ENCODE measurements at places on chromosomes 3 and 15. TPM values are rescaled to one million over a fixed set of nuclear protein-coding genes. Genes with fewer than 3 reads are reported as not detected.

DNA sequence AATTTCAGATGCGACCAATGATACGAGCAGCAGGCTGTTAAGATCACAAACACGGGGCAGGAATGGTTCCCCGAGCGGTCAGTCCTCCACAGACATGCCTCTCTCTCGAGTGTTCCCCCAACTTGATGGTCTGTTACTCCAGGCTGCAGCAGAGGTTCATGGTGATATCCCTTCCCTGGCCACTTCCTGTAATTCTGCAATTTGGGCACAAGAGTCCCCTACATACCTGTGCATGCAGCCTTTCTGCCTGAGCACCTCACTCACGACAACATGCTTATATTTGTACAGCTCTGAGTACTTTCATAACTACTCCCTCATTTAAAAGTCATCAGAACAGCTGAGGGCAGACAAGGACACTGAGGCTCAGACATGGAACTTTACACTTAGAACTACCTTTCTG is 408.1 kb upstream of the NR2F2 start:
- DNase-seq: peak; percentile 26

The AMIGO3 gene
- total RNA-seq: not detected

DNA sequence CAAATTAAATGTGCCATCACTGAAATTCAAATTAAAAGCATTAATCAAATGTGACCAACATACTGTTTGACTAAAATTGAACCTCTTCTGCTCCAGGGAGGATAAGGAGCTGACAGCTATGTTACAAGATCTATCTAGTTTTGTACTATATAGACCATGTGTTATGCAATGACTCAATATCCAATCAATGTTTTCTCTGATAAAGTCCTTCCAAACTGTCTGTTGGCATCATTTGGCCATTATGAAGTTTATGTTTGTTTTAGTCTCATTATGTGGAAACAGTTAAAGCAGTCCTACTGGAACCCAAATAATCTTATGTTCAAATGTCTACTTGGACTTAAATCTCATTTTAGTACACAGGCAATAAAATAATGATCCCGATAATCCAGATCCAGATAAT is 267.0 kb upstream of the THBS1 start:
- DNase-seq: no peak

DNA sequence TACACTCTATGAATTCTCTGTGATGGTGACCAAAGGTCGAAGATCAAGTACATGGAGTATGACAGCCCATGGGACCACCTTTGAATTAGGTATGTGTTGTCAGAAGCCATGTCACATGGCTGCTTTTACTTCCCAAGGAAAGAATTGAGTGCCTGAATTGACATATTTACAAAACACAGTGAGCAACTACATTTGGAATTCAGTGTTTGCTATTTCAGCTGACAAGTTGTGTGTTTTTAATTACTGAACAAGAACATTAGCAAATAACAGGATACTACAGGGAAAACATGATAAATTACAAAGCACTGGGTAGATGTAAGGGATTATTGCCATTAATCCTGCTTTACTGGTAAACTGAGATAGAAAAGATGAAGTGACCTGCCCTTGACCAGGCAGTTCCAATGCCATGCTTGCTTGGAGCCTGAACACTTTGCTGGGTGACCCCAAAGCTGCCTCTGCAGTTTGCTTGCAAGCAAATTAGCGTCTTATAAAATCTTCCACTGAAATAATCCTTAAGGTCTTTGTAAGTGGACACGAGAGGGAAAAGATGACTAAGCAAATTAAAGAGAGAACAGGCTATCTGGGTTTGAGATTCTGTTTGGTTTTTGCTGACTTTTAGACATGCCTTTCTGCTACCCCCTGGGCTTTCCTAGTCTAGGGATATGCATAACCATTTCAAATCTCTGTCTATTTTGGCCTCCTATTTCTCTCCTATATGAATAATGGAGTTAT is 98.2 kb downstream of the HCN4 start:
- no peak for DNase-seq

DNA sequence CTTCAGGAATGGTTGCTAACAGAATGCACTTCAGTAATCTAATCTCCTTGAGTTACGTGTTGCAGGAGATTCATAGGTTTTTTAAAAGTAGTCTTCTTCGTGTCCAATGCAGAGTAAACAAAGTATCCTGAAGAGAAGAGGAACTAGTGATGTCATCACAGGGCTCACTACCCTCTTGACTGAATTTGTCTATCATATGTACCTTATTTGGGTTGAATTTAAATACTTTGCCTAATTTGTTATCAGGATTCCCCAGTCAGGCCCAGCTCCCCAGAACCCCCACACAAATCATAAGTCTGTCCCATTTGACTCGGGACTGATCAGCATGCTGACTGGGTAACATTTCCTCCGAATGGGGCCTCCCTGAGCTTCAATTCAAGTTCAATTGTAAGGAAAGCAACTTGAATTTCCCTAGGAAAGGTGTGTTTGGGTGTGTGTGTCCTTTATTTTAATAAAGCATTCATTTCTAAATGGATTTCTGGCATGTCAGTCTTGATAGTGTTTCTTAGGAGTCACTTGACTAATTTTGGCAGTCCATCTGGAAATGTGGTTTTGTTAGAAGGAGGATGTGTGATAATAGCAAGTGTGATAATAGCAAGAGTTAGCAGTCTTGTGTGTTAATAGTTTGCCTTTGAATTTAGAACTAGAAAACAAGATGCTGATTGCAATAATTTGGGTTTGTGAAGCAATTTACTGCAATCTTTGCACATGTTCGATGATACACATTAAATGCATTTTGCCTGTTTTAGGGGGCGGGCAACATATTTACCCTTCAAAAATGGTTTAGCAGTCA is 21.9 kb downstream of the OXNAD1 start:
- DNase-seq: no peak

DNA sequence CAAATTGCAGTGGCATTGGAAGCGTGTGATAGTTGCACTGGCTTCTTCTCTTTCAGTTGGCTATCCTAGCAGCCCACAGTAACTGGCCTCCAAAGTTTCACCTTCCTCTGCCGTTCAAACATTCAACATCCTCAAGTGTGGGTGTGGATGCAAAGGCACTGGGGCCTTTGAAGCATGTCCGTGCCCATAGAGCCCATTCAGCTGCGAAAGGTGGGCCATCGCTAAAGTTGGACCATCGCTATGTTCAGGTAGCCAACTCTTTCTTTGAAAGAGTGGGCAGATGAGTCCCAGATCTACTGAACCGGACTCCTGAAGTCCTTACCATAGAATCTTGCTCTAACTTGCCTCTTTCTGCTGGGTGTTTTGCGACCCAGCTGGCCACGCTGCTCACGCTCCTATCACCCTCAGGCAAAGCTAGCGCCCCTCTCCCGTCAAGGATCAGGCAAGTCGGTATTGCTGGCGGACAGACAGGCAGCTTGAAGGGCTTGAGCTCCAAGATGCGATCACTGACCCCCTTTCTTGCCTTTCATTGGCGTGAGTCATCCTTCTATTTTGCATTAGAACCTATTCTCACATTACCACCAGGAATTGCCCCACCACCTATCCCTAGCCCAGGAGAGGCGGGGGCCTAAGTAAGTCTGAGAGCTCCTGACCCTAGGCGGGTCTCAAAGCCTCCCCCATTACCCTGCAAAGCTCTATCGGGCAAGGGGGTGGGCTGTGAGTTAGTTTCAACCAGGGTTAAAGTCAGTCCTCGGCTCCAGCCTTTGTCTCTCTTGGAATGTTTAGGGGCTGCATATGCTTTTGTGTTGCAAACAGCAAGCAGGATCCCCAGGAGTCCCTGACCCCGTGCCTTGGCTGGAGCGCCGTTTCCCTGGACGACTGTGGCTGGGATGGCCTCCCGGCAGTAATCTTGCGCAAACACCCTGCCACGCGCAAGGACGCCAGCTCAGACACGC is 28.7 kb downstream of the ZIC4 start:
- DNase-seq: no peak

DNA sequence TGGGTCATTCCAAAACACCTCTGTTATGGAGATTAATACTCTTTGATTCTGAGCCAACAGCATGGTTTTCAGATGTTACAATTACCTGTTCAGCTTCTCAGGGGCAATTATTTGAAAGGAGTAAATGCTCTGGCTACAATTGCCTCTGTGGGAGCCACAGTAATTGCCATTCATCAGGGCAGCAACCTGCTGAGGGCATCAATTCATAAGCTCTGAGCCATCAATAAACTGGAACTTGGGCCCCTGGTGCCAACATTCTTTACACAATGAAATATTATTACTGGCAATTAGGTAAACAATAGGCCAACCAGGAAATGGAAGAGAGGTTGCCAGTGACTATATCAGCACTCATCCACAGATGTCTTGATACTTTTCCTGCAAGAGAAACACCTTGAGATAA is 660.8 kb downstream of the MECOM start:
- peak; percentile 59 for DNase-seq

The INKA1 gene
- total RNA-seq: 19.5 TPM

The CSPG5 gene
- 0.26 TPM for total RNA-seq

DNA sequence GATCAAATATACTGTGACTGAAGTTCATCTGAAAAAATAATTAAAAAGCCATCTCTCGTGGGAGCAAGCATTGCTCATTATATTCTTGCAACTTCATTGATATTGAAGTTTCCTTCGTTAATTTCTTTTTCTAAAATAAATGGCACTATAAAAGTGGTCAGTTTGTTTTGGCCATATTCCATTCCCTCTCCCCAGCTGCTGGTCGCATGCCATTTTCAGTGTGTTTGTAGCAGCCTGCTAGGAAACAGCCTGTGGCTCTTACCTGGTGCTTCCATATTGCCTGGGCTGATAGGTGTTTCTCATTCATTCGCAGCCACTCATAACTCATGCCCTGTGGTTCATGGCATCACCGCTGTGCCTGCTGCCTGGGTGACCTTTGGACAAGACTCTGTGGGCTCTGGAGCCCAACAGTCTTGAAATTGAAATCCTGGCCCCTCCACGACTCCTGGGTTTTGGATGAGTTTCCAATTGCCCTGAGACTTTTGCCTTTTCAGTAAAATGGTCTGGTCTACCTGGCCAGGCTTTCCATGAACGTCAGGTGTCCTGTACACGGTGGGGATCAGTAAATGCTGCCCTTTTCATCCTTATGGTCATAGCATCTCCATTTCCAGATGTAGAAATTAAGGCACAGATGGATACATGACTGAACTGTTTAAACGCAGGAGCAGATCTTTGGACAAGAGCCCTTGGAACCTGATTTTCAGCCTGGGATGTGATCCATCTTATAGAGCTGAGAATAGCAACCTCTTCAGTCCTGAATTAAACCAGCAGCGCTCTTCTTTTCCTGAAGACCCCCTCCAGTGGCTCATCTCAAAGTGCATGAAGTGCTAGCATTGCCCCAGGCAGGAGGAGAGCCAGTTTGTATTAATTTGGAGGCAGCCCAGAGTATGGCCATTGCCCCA is 69.4 kb downstream of the SLCO3A1 start:
- DNase-seq: no peak

- peak; percentile 26 for DNase-seq
Observed at GRCh38 chr15:78018445-78018844, 59.1 kb downstream of the TBC1D2B start.

DNA sequence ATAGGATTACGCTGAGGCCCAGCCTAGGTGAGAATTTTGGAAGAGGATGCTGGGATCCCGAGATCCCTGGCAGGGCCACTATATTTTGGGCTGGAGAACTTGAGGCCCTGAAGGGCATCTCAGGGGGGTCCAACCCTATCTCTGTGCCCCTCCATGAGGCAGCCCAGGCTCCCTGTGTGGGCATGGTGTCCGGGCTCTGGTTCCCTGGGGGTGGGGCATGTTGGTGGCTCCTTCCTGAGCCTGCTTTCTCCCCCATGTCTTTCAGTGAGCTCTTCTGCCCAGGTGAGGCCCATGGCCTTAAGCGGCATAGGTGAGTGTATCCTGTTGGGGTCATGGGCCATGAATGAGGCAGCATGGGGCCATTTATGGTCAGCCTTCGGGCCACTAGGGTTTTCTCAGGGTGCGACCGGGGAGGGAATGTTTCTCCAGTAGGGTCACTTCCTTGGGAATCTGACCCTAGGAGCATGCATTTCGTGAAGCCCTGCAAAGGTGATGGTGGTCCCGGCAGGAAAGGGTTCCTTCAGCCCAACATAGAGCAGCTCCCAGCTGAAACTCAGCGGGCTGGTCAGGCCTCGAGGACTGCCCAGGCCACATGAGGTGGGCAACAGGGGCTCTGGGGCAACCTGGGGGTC is 191.3 kb downstream of the UBE3A start:
- no peak for DNase-seq

GRCh38 chr3:113287111-113287802 is 75.9 kb downstream of the BOC start:
- DNase-seq: peak; percentile 81

- DNase-seq: peak; percentile 12
Observed at GRCh38 chr3:172449466-172450149, 1.4 kb upstream of the GHSR start.

The ABHD5 gene
- 34.2 TPM for total RNA-seq

The CXCR6 gene
- not detected for total RNA-seq

The TEX55 gene
- not detected for total RNA-seq

GRCh38 chr3:108124337-108125152 is 33.7 kb upstream of the CD47 start:
- no peak for DNase-seq

The DIPK2A gene
- total RNA-seq: 35.5 TPM

- DNase-seq: no peak
Observed at GRCh38 chr3:49110780-49111179, 6.2 kb upstream of the QARS1 start.

- DNase-seq: no peak
Observed at GRCh38 chr3:189272500-189273119, 100.8 kb downstream of the TPRG1 start.

- DNase-seq: peak; percentile 51
Observed at GRCh38 chr3:65901226-65901625, 137.5 kb downstream of the MAGI1 start.

DNA sequence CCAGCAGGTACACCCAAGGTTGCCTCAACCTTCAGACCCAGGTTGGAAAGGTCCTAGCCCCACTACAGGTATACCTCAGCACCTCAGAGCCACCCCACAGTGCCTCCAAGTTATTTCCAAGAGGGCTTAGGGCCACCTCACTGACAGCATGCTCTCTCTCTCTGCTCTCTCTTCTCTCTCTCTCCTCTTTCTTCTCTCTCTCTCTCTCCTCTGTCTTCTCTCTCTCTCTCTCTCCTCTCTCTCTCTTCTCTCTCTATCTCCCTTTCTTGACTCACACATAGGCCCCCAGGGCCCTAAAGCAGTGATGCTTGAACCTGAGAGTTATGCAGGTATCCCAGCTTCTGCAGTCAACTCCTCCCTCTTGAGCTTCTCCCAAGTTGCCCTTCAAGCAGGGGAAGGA is 4.2 kb downstream of the CAV3 start:
- no peak for DNase-seq

The GRIP2 gene
- total RNA-seq: under 0.01 TPM

The EBLN2 gene
- 5.6 TPM for total RNA-seq

The SAXO2 gene
- 0.38 TPM for total RNA-seq

The ITPKA gene
- total RNA-seq: 3.1 TPM

DNA sequence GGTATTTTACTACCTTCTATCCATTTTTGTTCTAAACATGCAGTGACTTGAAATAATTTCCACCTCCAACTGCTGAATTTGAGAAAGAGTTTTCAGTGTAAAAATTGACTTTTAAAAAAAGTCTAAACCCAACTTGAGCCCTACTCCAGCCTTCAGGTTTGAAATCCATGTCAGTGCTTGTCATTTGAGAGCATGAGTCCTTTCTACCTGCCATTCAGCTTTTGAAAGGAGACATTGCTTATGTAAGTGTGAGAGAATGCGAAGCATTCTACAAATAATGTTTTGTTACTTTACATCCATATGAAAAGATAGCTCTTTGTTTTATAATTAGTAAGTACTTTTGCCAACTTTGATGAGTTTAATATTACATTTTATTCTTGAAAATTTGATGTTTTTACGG is 329.2 kb downstream of the PTPRG start:
- no peak for DNase-seq

GRCh38 chr3:180414157-180414556 is 187.8 kb upstream of the TTC14 start:
- no peak for DNase-seq

GRCh38 chr3:103803787-103804186 is 1369.0 kb downstream of the ZPLD1 start:
- DNase-seq: no peak

All from bronchial epithelial cell (primary cell).